Kidney tubule cell (primary cell): ENCODE measurements at places on chromosomes 6 and 20.

DNA sequence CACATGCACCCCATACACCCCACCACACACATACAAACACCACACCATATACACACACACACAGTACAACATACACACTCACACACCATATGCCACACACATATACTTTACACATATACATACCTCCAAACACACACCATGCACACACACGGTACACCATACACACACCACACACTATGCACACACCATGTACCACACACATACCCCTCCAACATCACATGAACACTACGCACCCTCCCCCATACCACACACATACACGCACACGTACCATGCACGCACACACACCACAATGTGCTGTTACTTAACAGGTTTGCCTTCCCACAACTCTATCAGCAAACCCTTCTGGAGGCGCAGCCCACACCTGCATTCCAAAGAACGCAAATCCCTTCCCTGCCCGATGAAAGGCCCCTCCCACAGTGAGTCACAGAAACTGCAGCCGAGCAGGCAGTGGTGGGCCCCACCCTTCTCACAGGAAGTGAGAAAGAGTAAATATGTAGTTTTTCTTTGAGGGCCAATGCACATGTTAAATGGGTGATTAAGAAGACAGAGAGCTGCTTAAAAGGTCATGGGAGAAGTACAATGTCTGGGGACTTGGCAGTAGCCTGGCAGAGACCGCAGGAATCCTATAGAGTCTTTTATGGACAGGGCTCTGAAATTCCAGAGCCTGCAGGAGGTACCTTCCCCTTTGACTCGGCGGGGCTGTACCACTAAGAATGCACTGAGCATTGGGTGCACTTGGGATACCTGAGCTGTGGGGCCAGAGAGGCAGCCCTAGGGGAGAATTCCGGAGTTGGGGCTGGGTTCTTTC lies 34.1 kb upstream of the EZR start:
- DNase-seq: peak; percentile 99

GRCh38 chr6:112149719-112150263 lies 62.4 kb downstream of the FAM229B start:
- no peak for DNase-seq

DNA sequence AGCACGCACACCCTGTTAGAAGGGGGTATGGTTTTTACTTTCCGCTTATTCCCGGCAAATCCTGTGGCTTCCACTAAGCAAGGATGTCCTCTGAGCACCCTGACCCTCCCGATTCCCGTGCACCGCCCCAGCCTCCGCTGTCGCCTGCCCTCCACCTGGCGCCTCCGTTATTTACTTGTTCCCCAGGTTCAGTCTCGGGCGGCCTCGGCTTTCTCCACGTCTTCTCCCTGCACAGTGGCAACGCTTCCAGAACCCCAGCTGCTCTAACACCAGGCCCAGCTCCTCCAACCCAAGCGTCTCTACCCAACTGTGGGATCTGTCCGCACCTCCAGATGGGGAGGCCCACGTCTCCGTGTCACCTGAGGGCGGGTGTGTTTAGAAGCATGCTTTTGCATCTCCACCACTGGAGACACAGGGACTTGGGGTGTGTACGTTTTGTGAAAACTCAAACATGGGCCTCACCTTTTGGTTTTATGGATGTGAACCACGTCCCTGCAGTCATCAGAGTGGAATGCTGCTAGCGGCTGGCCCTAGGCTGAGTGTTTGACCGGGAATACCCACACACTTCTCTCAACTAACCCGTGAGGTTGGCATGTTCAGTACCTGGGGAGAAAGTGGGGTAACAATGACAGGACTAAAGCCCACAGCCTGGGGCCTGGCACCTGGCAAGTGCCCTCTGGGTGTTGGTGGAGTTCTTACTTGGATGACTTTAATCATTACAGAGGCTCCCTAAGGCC lies 79.9 kb downstream of the THBS2 start:
- peak; percentile 49 for DNase-seq

DNA sequence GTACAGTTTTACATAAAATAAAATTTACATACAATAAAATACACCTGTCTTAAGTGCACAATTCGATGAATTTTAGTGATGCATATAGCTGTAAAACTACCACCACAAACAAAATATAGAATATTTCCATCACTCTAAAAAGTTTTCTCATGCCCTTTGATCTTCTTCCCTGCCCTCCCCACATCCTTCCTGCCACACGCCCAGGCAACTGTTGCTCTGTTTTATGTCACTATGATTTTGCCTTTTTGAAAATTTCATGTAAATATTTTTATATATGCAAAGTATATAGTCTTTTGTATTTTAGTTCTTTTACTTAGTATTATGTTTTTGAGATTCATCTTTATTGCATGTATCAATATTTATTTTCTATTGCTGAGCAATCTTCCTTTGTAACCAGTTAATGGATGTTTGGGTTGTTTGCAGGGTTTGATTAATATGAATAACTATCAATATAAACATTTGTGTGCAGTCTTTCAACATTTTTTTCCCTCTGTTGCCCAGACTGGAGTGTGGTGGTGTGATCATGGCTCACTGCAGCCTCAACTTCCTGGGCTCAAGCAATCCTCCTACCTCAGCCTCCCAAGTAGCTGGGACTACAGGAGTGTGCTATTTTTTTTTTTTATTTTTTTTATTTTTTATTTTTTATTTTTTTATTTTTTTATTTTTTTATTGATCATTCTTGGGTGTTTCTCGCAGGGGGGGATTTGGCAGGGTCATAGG lies 23.8 kb upstream of the SAMHD1 start:
- DNase-seq: no peak
